CD4-positive, alpha-beta T cell (primary cell): ENCODE measurements at places on chromosomes 12 and 14.

GRCh38 chr14:105315211-105315721 is 718 bp downstream of the PACS2 start:
- peak overlapping the region; percentile 61 for H3K4me3 ChIP-seq
- no peaks in the 10 kb centered on the region for H3K27me3 ChIP-seq
- peak; percentile 49 for DNase-seq
- peaks cover 27% of the 10 kb centered on the region for H3K4me1 ChIP-seq

- H3K27me3 ChIP-seq, result no peaks in the 10 kb centered on the region
- H3K36me3 ChIP-seq, result no peaks in the 10 kb centered on the region
- no peak overlapping the region for H3K4me3 ChIP-seq
- DNase-seq, result no peak
- H3K27ac ChIP-seq, result no peak overlapping the region
Measured at GRCh38 chr12:19998411-19998810, 369.9 kb upstream of the PDE3A start.

DNA sequence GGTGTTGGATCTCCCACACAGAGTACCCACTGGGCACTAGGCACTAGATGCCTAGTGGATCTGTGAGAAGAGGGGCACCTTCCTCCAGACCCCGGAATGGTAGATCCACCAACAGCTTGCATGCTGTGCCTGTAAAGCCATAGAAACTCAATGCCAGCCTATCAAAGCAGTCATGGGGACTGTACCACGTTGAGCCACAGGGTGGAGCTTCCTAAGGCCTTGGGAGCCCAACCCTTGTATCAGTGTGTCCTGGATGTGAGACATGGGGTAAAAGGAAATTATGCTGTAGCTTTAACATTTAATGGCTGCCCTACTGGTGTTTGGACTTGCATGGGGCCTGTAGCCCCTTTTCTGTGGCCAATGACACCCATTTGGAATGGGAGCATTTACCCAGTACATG is 1024.9 kb downstream of the TMEM121 start:
- H3K27ac ChIP-seq, result no peak overlapping the region
- H3K4me1 ChIP-seq, result no peaks in the 10 kb centered on the region
- no peaks in the 10 kb centered on the region for H3K27me3 ChIP-seq

DNA sequence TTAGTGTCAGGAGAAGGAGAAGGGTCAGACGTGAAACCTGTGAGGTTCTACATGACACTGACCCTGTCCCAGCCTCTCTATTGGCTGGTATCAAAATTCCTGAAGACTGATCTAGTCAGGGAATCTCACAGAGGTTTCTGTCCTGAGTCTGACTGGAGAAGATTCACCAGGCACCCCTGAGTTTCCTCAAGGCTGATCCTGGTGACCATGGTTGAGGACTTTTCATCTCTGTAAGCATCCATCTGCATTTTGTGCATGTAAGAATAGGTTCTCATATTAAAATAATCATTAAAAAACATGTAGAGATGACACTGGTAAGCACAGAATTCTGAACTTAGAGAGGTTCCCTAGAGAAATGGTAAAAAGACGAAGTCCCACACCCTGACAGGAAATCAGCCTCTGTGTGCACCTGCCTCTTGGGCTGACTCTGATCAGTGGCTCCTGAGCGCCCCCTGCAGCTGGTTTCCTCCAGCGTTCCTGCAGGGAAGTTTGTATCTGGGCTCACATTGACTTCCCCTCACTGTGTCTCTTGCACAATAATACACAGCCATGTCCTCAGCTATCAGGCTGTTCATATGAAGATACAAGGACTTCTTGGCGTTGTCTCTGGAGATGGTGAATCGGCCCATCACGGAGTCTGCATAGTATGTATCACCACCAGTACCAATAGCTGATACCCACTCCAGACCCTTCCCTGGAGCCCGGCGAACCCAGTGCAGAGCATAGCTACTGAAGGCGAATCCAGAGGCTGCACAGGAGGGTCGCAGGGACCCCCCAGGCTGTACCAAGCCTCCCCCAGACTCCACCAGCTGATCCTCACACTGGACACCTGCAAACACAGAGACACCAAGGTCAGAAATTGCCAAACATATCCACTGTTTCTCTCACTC is 991.9 kb downstream of the TMEM121 start:
- no peak overlapping the region for H3K27ac ChIP-seq
- H3K4me1 ChIP-seq, result peaks cover 12% of the 10 kb centered on the region
- H3K36me3 ChIP-seq, result no peaks in the 10 kb centered on the region
- no peak overlapping the region for H3K4me3 ChIP-seq
- peaks cover 10% of the 10 kb centered on the region for H3K27me3 ChIP-seq

GRCh38 chr14:105477660-105478397 is 3.2 kb downstream of the CRIP2 start:
- DNase-seq, result peak; percentile 87
- H3K27me3 ChIP-seq, result peaks cover 10% of the 10 kb centered on the region
- peaks cover 89% of the 10 kb centered on the region for H3K4me1 ChIP-seq
- no peaks in the 10 kb centered on the region for H3K36me3 ChIP-seq

GRCh38 chr12:7125632-7126227 is 3.0 kb downstream of the RBP5 start:
- H3K27me3 ChIP-seq, result no peaks in the 10 kb centered on the region
- peaks cover 16% of the 10 kb centered on the region for H3K4me1 ChIP-seq
- H3K4me3 ChIP-seq, result no peak overlapping the region
- DNase-seq, result no peak
- H3K36me3 ChIP-seq, result no peaks in the 10 kb centered on the region

- H3K4me1 ChIP-seq, result no peaks in the 10 kb centered on the region
- no peak for DNase-seq
- no peaks in the 10 kb centered on the region for H3K36me3 ChIP-seq
- H3K27ac ChIP-seq, result no peak overlapping the region
Measured at GRCh38 chr12:90871726-90872096, 83.3 kb downstream of the CCER1 start.

DNA sequence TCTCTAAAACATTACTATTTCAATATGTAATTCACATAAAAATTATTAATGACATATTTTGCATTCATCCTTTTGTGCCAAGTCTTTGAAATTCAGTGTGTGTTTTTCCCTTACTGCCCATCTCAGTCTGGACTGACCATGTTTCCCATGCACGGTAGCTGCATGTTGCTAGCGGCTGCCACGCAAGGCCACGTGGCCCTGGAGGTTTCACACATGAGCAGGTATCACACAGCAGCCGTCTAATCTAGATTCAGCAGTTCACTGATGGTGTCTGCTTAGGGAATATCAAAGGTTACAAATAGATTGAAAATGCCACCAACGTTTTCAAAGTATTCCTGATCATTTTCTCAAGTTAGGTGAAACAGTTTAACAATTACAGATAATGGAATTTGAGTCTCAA is 234.8 kb upstream of the FKBP4 start:
- DNase-seq, result no peak
- H3K4me3 ChIP-seq, result no peak overlapping the region
- no peaks in the 10 kb centered on the region for H3K36me3 ChIP-seq
- no peaks in the 10 kb centered on the region for H3K27me3 ChIP-seq
- H3K4me1 ChIP-seq, result no peaks in the 10 kb centered on the region
- no peak overlapping the region for H3K27ac ChIP-seq

- H3K4me1 ChIP-seq, result no peaks in the 10 kb centered on the region
- no peaks in the 10 kb centered on the region for H3K27me3 ChIP-seq
- no peak overlapping the region for H3K27ac ChIP-seq
- H3K4me3 ChIP-seq, result no peak overlapping the region
Measured at GRCh38 chr14:39576736-39577135, 144.5 kb upstream of the FBXO33 start.

- H3K4me3 ChIP-seq, result no peak overlapping the region
- H3K36me3 ChIP-seq, result no peaks in the 10 kb centered on the region
- no peak for DNase-seq
Measured at GRCh38 chr12:32894566-32894965, 2.0 kb downstream of the PKP2 start.

- H3K4me3 ChIP-seq, result no peak overlapping the region
- no peak overlapping the region for H3K27ac ChIP-seq
- no peak for DNase-seq
- H3K36me3 ChIP-seq, result no peaks in the 10 kb centered on the region
- H3K27me3 ChIP-seq, result no peaks in the 10 kb centered on the region
- peaks cover 20% of the 10 kb centered on the region for H3K4me1 ChIP-seq
Measured at GRCh38 chr14:102504328-102504999, 5.1 kb downstream of the ANKRD9 start.

- H3K27ac ChIP-seq, result no peak overlapping the region
- H3K36me3 ChIP-seq, result peaks cover 17% of the 10 kb centered on the region
- no peak overlapping the region for H3K4me3 ChIP-seq
- no peak for DNase-seq
- peaks cover 18% of the 10 kb centered on the region for H3K4me1 ChIP-seq
- no peaks in the 10 kb centered on the region for H3K27me3 ChIP-seq
Measured at GRCh38 chr12:50780013-50780412, 16.1 kb downstream of the ATF1 start.
